Activated CD8-positive, alpha-beta memory T cell treated with anti-CD3 and anti-CD28 coated beads for 1 hour (primary cell): ENCODE measurements at places on chromosomes 2 and 18.

GRCh38 chr2:21668078-21668710, 544.4 kb downstream of the TDRD15 start:
- DNase-seq: no peak

DNA sequence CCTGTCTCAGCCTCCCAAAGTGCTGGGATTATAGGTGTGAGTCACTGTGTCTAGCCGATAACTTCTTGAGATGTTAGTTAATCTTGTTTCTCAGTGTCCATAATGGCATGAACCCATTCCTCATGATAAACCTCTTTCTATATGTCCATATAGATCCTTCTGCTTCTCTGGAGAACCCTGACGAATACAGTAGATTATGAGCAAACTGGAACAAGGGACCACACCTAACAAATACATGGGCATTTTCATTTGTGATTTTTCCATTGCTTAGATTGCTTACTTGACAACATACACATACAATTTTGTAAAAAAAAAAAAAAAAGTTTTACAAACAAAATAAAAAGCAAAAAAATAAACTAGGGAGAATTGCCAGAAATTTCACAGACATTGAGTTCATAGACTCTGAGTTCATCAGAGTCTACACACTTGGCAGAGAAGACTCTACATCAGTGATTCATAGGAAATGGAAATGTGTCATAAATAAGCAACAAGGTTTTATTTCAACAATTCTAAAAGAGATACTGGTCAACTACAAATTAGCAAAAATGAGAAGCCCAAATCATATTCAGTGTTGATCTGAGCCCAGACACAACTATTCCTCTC, 96.7 kb downstream of the GALR1 start:
- DNase-seq: no peak

DNA sequence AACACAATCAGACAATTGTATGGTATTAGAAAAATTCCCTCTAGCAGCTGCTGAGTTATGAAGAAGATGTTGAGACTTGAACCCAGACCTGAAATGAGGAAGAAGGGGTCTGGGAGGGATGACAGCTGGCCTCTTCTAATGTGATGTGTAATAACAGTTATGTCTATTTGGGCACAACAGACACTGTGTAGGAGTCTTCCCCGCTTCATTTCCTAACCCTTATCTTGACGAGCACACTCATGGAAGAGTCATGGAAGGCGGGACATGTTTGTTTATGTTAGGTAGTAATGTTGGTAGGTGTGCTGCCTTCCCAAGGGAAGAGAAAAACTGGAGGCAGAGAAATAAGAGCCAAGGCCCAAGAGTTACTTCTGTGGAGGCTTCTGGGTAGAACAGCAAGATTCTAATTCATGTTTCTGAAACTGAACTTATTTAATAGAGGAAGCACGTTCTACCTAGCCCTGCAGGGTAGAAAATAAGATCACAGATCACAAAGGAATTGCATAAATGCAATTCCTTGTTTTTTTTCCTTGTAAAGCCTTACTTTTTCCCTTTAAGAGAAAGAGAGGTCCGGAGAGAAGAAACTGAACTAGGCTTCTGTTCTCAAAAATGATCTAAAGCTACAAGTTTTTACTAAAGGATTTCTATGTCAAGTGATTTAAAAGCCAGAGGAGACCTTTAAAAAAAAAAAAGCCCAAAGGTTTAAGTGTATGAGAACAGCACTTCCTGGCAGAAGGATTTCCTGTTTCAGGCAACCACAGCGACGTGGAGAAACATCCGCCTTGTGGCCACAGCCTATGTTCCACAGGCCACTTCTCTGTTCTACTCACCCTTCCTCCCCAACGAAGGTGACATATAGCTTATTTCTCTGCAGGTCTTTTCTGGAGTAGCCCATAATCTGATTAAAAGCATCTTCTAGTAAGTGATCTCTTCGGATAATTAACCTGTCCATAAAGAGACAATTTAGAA, 68.5 kb upstream of the STK17B start:
- DNase-seq: peak; percentile 62

- no peak for DNase-seq
These were observed 1.7 kb upstream of the NETO1 start for GRCh38 chr18:72869226-72870185.

- DNase-seq: no peak
These were observed 390.2 kb upstream of the NXPH2 start for GRCh38 chr2:139170406-139170805.

- no peak for DNase-seq
These were observed 73.7 kb downstream of the CDK15 start for GRCh38 chr2:201879996-201880395.

DNA sequence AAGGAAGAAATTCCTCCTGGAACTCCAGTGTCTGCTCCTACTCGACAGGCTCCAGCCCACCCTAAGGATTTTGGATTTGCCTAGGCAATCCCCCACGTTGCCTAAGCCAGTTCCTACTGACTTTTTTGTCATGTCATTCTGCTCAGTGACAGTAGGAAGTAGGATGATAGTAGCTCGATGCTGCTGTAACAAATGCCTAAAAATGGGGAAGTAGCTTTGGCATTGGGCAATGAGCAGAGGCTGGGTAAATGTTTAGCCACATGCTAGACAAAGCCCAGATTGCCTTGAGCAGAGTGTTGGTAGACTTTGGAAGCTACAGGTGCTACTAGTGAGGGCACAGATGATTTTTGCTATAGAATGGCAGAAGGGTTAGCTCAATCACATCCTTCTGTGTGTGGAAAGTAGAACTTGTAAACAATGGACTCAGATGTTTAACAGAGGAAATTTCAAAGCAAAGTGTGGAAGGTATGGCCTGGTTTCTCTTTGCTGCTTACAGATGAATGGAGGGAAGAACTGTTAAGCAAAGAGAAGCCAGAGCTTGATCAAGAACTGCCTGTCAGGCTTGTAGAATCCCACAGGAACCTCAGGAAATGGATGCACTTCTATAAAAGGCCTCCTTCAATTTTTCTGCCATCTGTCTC, 154.8 kb downstream of the RNF144A start:
- DNase-seq: no peak

- no peak for DNase-seq
These were observed 81.5 kb upstream of the LDLRAD4 start for GRCh38 chr18:13136904-13137669.

DNA sequence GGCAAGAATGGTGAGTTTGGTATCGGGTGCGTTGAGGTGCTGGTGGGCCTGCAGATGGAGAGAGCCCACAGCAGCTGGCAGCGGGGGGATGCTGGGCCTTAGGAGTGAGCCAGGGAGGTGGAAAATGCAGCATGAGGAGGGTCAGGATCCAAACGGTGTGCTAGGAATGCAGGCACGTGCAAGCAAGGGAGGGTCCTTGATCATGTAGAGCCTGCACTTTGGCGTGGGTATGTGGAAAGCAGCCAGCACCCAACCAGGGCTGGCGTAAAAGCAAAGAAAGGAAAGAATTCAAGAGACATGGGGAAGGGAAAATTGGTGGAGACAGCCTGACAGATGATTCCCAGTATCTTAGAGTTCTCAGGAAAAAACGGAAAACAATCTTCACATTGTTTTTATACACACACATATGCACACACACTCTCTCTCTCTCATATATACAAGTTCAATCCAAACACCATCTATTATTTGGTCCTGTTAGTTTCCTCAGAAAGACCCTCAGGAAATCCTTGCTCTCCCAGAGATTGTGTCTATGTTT, 46.3 kb downstream of the LTBP1 start:
- no peak for DNase-seq

DNA sequence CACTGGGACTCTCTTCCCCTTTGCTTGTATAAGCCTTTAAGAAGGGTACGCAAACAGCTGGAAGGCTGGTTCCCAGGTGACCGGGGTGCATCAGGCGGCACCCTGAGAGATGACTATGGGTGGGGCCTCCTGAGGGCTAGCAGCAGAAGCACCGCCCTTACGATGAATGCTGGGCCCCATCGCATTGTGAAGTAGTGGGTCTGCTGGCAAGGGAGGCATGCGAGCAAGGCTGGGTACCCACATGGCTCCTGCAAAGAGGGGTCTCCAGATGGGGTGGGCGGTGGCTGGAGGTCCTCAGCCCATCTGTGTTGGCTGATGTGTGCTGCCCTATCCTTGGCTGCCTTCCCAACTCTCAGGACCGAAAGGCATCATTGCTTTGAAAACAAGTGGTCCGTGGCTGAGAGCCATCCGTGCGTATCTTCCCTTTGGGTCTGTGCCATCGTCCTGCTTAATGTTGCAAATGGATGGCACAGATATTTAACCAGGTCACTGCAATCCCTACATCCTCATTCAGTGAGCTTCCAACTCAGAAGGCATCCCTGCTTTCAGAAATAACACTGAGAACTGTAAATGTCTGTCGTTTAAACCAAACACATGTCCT, 83.5 kb upstream of the GPC1 start:
- no peak for DNase-seq

- DNase-seq: no peak
These were observed 93.3 kb downstream of the CTAGE1 start for GRCh38 chr18:22324191-22325131.

DNA sequence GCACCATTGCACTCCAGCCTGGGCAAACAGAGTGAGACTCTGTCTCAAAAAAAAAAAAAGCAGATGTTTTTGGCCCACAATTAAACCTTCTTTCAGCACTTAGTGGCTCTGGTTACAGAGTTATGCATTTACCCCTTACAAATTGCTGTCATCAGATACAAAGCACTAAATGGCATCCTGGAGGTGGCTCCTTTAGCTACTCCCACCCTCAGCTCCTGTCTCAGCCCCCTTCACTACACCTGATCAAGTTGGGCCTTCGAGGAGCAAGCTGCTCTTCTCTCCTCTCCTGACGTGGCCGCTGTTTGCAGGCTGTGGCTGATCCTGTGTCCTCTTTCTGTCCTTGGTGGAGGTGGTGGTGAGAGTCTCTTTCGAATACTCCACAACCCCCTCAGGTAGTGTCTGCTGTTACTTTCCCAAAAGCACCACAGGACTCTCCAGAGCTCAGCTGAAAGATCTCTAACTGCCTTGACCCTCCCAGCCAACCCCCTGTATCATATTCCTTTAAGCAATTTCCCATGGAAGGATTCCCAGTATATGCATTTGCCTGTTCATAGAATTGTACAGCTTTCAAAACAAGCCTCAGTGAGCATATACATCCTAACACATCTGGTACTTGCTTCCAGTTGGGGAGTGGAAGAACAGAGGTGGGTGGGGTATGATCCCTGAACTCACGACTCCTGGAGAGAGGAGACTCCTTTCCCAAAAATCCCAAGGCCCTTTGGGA, 285.9 kb downstream of the CLIP4 start:
- DNase-seq: no peak

GRCh38 chr2:170733798-170734600, 18.9 kb downstream of the SP5 start:
- no peak for DNase-seq

GRCh38 chr2:143264851-143265250, 135.6 kb downstream of the ARHGAP15 start:
- DNase-seq: no peak

GRCh38 chr2:26989156-26989555, 18.7 kb downstream of the MAPRE3 start:
- no peak for DNase-seq

DNA sequence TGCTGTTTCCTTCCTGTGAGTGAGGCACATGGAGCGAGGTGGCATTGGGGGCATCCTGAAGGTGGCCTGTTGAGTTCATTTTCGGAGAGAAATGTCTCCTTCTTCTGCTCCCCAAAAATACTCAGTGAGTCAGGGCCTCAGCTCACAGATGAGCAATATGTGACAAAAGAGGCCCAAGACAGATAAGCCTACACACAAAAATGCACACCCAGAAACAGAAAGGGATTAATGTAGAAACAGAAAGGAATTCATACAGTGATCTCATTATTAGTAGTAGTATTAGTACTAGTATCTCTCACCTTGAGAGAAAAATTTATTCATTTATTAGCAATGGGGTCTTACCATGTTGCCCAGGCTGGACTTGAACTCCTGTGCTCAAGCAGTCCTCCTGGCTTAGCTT, 5.1 kb downstream of the GPR75 start:
- no peak for DNase-seq

GRCh38 chr18:43514747-43515146, 237.5 kb upstream of the SYT4 start:
- DNase-seq: no peak

GRCh38 chr2:102986826-102987490, 225.1 kb downstream of the TMEM182 start:
- DNase-seq: no peak

DNA sequence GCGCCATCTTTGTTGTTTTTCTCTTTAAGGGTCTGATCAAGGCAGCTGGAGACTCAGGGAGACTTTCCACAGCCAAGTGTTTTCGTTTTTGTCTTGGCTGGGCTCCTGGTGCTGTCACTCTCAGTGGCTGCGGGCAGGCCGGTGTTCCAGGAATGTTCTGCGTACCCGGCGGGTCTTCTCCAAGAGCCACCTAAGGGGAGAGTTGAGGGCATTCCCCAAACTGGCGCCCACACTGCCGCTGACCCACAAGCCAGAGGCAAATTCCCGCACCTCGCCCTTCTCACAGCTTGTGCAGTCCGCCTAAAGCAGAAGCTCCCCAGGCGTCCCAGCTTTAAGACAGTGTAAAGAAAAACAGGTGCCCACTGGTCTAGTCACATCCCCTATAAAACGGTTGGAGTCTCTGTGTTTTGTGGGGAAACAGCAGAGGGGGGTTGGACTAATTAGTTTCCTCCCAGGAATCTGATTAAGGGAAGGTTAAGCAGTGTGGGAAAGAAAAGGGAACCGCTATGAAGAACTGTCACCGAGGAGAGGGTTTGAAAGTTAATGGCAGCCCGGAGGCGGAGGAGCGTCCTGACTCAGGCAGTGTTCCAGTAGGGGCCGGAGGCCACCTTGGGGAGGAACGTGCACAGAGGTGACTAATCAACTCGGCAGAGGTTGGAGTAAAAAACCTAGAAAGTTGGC, 224.5 kb downstream of the SLC4A3 start:
- DNase-seq: no peak

DNA sequence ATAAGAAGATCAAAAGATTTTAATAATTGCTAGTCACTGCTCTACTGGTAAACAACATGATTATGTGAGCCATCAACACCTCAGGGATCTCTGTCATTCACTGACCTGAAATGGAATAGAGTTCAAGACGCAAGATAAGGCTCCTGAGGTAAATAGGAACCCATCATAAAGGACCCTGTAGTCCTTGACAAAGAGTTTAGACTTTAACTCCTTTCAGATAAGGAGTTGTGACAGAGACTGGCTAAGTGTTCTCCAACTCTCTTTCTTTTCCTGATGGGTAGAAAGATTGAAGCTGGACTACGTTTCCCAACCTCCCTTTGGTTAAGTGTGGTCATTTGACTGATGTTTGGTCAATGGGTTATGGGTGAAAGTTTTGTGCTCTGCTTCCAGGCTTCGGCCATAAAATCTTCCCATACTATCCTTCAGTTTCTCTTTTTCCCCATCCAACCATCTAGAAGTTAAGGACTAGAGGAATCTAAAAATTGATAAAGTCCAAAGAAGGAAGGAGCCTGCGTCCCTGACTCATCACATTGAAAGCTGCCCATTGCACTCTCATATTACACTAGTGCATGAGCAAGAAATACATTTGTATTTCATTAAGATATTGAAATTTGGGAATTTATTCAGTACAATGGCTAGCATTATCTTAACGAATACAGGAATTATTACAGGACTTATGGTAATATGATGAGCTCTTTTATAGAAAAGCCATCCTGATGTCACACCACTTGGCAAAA, 293.7 kb upstream of the ACVR2A start:
- DNase-seq: no peak
